ENCODE measurements at places on chromosomes 13 and 19. TPM values are rescaled to one million over a fixed set of nuclear protein-coding genes. Genes with fewer than 3 reads are reported as not detected.

DNA sequence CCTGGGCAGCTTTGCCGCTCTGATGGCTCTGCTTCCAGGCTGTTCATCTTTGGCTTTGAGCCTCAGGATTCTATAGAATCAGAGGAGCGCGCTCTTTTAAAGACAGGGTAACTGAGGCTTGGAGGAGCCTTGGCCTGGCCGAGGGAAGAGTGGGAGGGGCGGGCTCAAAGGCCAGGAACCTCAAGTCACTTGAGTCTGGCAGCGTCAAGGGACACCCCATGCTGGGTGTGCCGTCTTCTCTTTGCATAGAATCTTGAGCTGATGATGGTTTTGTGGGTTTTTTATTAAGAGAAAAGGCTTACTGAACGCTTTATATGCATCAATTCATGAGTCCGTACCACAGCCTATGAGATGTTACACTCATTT, 1.1 kb downstream of the PGLS start:
- DNase-seq: no peak

DNA sequence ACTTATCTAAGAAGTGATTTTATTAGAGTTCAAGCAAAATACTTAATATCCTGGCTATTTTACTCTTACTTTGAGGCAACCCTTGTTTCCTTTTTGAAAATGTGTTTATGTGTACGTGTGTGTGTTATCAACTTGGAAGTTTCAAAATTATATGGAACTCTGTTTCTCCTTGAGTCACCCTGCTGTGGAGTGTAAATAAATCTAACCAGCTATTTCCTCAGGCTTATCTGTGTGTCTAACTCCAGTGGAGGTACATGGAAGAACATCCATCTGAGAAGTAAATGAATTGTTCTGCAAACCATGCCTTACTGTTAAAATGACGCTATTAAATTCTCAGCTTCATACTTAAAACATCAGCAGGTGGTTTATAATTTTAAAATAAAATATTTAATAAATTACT, 583.4 kb upstream of the SLITRK5 start:
- no peak for DNase-seq

DNA sequence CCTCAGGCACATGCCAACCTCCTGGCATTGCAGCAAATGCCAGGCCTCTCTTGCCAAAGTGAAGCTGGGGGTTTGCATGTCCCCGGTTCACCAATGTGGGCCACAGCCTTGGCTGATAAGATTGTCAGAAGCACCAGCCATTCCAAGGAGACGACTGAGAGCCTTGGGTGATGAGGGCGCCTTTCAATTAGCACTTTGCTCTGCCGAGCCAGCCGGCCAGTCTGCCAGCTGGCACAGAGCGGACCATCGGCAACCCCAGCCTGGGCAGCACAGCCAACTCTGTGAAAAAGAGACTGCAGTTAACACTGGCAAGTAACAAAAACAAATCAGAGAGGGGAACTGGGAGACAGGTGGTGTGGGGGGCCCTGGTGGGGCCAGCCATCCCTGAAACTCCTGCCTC, 67.3 kb downstream of the EFNB2 start:
- no peak for DNase-seq

DNA sequence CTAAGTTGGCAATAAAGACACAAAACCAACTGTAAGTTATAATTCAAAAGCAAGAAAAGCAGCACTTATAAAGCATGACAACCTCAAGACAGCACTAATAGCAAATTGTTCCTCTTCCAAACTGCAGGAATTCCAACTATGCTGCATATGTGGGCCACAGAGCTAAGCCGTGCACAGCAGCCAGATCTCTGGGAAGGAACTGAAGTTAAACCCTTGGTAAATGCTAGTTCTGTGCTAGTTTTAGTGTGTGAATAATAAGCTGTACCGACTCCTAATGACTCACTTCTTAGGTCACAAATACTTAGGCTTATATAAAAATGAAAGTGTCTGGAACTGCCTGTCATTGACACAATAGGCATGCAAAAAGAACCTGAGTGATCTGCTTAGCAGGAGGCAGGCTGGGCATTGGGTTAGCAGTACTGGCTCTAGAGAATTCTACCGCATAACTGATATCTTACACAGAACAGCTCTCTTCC, 21.2 kb upstream of the GTF3A start:
- DNase-seq: no peak

GRCh38 chr13:28475916-28476725, 18.8 kb downstream of the FLT1 start:
- no peak for DNase-seq

COG6 gene
- 28.9 TPM for total RNA-seq

DNA sequence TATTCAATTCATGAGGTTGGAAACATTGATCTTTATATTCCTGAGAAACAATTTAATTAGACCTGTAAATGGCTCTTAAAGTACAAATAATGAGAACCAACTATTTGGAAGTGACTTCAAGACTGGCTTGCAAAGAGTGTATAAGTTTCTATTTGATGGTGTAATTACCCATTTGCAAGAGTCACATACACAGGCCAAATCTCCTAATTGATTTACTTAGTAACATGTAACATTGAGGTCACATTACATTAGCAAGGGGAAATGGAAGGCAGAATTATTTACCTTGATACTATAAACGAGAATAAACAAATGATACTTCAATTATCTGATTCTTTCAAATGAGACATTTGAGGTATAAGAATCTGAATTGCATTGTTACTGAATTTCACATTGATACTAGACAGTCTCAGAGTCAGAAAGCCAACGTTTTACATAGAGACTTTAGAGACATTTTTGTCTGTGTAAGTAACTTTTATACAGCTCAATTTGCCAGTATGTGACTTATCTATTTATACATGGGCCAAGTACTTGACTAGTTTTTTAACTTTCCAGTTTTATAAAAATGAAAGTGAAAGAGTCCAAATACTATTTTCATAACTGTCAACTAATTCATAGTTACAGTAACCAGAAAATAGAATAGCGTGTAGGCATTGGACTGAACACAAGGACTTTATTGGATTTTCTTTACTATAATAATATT, 95.6 kb upstream of the RFC3 start:
- no peak for DNase-seq

DNA sequence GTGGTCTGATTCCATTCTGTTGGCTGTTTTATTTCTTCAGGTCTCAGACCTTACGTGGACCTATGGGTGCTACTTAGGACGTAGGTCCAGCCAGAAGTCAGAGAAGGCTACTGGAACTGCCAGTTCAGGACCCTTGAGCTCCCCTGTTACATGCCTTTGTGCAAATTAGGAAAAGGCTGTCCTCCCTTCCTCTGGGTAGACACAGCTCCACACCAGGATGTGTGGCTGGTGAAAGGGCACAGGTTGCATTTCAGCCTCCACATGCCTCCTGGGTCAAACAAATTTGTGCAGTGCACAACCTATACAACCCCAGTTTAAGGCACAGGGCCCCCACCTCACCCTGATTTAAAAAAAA, 43.9 kb upstream of the MAP3K10 start:
- DNase-seq: no peak

- no peak for DNase-seq
These were observed 173.2 kb upstream of the TRPC4 start for GRCh38 chr13:38042771-38043170.

DNA sequence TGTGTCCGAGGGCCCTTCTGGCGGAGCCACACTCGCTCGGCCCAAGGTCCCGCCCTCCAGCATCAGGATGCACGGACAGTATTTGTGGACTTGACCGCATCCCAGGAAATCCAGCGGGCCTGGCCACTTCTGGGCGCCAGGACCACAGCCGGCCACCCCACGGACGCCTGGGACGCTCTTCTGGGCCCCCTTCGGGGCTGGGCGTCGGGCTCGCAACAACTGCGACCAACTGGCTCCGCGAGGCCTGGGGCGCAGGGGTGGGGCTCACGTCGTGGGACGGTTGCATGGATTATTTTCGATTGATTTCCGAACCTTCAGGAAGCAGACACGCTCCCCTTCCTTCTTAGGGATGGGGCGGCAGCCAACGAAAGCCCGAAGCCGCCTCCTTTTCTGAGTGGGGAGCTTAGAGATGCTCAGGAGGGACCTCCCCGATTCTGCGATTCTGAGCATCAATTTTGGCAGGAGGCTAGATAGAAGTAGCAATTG, 521 bp upstream of the NUP58 start:
- peak; percentile 47 for DNase-seq
